ENCODE measurements at places on chromosomes 2 and 18. TPM values are rescaled to one million over a fixed set of nuclear protein-coding genes. Genes with fewer than 3 reads are reported as not detected.

IL1B gene
- not detected for total RNA-seq

DCDC2C gene
- total RNA-seq, result not detected

VSNL1 gene
- not detected for total RNA-seq

BMP10 gene
- total RNA-seq, result not detected

RHOB gene
- total RNA-seq, result 141 TPM

CYP1B1 gene
- total RNA-seq, result 137 TPM

TUBB8B gene
- not detected for total RNA-seq

GALR1 gene
- not detected for total RNA-seq

MCEE gene
- total RNA-seq, result 18.2 TPM

PMAIP1 gene
- total RNA-seq, result 24.4 TPM

TUBA3E gene
- total RNA-seq, result not detected

SP5 gene
- not detected for total RNA-seq

PKDCC gene
- total RNA-seq, result 42.2 TPM

MYO5B gene
- not detected for total RNA-seq

SUCLG1 gene
- total RNA-seq, result 51.8 TPM

VWC2L gene
- not detected for total RNA-seq

COL6A3 gene
- 143 TPM for total RNA-seq

GNLY gene
- total RNA-seq, result not detected

RGPD3 gene
- total RNA-seq, result not detected

ALPG gene
- total RNA-seq, result not detected

EPAS1 gene
- total RNA-seq, result 11.0 TPM

ASPRV1 gene
- total RNA-seq, result 0.75 TPM

ATP8B1 gene
- 38.7 TPM for total RNA-seq

SIX2 gene
- total RNA-seq, result 42.8 TPM

ZNG1B gene
- 33.8 TPM for total RNA-seq

HSPE1 gene
- total RNA-seq, result 70.4 TPM

SLC23A3 gene
- total RNA-seq, result 5.2 TPM

COL3A1 gene
- total RNA-seq, result 8,171 TPM

RAD51AP2 gene
- total RNA-seq, result not detected

MYO1B gene
- 91.1 TPM for total RNA-seq

DTNB gene
- 19.6 TPM for total RNA-seq

APLF gene
- total RNA-seq, result 6.4 TPM

UGT1A1 gene
- total RNA-seq, result not detected

ADRA2B gene
- not detected for total RNA-seq

TMEM17 gene
- total RNA-seq, result 2.6 TPM

CFC1 gene
- total RNA-seq, result not detected

TMEM163 gene
- not detected for total RNA-seq

KYNU gene
- total RNA-seq, result 0.21 TPM

CRYGC gene
- not detected for total RNA-seq

LCT gene
- not detected for total RNA-seq

MC2R gene
- total RNA-seq, result not detected

NLRC4 gene
- total RNA-seq, result not detected

ARHGAP25 gene
- total RNA-seq, result 0.43 TPM

PDCD1 gene
- not detected for total RNA-seq

MGAT4A gene
- 0.38 TPM for total RNA-seq

MOB1A gene
- total RNA-seq, result 96.3 TPM

RAB6C gene
- total RNA-seq, result not detected

TPO gene
- total RNA-seq, result not detected

CHRNA1 gene
- total RNA-seq, result 0.57 TPM

Data from osteocyte (in vitro differentiated cells).